ENCODE measurements at places on chromosomes 13 and 19. TPM values are rescaled to one million over a fixed set of nuclear protein-coding genes. Genes with fewer than 3 reads are reported as not detected.

- DNase-seq, result no peak
Observed at GRCh38 chr19:48991873-48992580, 1.1 kb downstream of the GYS1 start.

The ZNF880 gene
- total RNA-seq, result 16.8 TPM

The ASPDH gene
- total RNA-seq, result not detected

- DNase-seq, result no peak
Observed at GRCh38 chr13:76723551-76724232, 162.5 kb downstream of the KCTD12 start.

DNA sequence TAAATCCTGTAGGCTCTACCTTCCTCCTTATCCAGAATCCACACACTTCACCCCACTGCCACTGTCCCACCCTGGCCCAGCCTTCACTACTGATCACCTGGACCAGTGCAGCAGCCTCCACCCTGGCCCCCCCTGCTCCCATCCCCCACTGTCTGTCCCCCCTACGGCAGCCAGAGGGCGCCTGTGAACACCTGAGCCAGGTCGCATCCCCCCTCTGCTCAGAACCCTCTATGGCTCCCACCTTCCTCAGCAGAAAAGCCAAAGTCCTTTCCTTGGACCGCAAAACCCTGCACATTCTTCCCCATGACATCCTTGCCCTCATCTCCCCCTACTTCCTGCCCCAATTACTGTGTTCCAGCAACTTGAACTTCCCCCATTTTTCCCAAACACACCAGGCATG is 20.6 kb downstream of the ELAVL3 start:
- no peak for DNase-seq

- DNase-seq, result no peak
Observed at GRCh38 chr13:94239135-94239534, 240.3 kb downstream of the DCT start.

DNA sequence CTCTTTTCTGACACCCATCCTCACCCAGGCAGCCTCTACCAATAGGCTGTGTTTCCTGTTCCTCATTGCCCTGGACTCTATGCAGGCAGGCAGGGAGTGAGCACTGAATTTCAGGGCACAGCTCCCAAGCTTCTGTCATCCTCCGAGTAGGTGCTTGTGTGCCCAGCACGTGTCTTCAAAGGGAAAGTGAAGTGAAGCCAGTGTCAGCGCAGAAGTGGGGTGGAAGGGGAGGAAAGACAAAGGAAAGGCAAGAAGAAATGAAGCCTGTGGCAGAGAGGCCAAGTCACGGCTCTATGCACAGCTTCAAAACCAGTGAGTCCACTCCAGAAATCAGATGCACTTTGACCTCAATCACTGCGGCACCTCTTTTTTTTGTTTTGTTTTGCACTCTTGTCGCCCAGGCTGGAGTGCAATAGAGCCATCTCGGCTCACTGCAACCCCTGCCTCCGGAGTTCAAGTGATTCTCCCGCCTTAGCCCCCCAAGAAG is 16.9 kb downstream of the CEBPA start:
- no peak for DNase-seq

GRCh38 chr13:18991060-18991459 is 190.6 kb downstream of the TUBA3C start:
- DNase-seq, result no peak

DNA sequence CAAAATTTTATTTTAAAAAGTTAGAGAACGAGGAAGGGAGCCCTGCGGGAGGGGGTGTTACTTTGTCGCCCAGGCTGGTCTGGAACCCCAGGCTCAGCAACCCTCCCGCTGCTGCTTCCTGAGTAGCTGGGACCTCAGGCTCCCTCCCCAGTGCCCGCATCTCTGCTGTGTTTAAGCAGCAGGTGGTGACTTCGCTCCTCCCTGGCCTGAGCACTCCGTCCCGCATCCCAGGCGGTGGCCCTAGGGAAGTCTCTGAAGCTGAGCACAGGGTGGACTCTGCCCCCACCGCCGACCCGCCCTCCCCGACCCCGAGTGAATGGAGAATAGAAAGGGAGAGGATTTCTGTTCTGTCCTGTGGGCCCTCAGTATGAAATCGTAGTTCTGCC is 30.5 kb downstream of the ZNF701 start:
- no peak for DNase-seq

The IQCN gene
- 21.9 TPM for total RNA-seq

The CEACAM16 gene
- not detected for total RNA-seq

- no peak for DNase-seq
Observed at GRCh38 chr19:30924670-30925069, 424.6 kb downstream of the TSHZ3 start.

The ZNF471 gene
- total RNA-seq, result 1.1 TPM

The PSG4 gene
- 0.85 TPM for total RNA-seq

- no peak for DNase-seq
Observed at GRCh38 chr19:33186431-33187182, 7.5 kb upstream of the LRP3 start.

The TICAM1 gene
- 23.4 TPM for total RNA-seq

DNA sequence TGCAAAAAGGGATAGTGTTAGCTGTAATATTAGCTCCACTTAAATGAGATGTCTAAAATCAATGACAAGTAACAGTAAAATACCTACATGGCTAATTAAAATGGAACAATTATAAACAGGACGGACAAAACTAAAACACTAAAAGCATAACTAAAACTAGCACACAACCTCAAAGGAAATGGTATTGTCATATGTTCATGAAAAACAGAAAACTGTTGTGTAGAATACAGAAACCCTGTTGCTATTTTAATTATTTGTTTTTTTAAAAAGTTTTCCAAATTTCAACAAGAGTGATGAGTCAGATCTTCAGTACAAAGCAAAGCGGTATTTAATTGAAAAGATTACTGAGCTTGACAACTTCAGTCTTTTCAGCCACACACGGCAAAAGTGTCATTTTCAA is 4.2 kb downstream of the RCBTB2 start:
- no peak for DNase-seq

DNA sequence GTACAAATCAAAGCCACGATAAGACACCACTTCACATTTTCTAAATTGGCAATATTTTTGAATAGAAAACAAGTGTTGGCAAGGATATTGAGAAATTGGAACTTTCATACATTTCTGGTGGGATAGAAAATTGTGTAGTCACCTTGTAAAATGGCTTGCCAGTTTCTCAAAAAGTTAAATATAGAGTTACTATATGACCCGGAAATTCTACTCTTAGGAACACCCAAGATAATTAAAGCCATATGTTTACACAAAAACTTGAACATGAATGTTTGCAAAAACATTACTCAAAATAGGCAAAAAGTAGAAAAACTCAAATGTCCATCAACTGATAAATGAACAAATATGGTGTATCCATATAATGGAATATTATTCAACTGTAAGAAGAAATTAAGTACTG is 552.5 kb downstream of the TBC1D4 start:
- DNase-seq, result no peak

GRCh38 chr19:39568604-39569003 is 28.6 kb upstream of the EID2 start:
- DNase-seq, result no peak

DNA sequence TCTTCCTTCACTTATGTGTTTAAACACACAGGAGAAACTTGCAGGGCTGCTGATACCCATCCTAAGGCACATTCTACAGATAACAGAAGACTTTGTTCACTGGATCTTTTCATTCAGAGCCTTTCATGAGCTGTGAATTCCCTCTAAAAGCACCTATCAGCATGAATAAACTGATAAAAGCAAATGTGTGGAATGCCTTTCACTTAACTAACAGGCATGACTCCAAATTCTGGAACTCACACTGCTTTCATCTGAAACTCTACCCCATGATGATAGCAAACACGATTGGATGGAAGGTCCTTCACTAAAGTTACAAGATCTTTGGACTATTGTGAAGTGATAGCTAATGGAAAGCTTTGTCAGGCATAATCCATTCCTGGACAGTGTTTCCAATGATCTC is 457.3 kb downstream of the EFNB2 start:
- DNase-seq, result no peak

GRCh38 chr13:21668732-21669275 is 2.1 kb upstream of the FGF9 start:
- DNase-seq, result no peak

GRCh38 chr13:99356262-99357091 is 49.3 kb upstream of the GPR183 start:
- no peak for DNase-seq

DNA sequence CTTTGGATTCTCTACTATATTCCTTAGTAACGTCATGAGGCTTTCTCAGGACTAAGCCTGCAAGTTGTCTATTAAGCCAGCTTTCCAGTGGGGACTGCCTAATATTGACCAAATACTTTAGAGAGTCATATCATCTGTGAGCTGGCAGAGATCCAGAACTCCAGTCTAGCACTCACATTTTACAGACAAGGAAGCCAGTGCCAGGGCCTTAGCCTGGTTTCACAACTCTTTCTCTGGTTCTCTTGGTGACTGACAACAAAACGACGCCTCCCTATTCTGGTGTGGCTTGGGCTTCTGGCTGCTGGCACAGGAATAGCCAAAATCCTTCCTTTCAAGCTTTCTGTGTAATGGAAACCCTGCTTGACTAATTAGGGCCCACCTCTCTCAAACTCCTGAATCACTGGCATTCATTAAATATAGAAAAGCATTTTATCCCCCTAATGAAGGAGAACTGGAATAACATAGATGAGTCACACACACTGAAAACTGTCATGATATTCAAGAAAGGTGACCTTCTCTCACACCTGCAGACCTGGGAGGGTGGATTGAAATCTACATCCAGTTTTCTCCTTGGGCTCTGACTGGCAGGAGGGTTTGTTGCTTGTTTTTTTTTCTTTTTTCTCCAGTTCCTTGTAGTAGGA is 75.2 kb upstream of the UBL3 start:
- no peak for DNase-seq

Measured in T-helper 17 cell (primary cell).